HS-5 (cell line): ENCODE measurements at places on chromosomes 2 and 18.

DNA sequence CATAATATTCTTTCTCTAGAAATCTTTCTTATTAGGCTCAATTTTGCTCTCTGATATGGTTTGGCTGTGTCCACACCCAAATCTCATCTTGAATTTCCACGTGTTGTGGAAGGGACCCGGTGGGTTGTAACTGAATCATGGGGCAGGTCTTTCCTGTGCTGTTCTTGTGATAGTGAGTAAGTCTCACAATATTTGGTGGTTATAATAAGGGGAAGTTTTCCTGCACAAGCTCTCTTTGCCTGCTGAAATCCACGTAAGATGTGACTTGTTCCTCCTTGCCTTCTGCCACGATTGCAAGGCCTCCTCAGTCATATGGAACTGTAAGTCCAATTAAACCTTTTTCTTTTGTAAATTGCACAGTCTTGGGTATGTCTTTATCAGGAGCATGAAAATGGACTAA, 73.8 kb downstream of the CAVIN2 start:
- DNase-seq, result no peak

DNA sequence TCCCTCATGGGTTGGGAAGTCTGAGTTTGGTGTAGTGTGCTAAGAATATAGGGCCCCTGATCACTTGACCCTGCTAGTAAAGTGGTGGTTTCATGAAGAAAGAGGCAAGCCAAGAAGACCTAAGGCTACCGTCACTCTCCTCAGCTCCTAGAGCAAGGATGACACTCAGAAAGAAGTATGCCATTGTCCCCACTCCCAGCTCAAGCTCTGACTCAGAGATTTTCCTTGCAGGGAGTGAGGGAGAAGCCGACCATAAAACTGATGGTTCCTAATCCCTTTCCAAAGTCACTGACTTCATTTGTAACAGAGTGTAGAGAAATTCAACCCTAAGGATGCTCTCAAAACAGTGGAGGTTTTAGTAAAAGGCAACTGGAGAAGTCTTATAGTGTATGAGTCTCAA, 80.9 kb downstream of the ICA1L start:
- DNase-seq, result no peak

DNA sequence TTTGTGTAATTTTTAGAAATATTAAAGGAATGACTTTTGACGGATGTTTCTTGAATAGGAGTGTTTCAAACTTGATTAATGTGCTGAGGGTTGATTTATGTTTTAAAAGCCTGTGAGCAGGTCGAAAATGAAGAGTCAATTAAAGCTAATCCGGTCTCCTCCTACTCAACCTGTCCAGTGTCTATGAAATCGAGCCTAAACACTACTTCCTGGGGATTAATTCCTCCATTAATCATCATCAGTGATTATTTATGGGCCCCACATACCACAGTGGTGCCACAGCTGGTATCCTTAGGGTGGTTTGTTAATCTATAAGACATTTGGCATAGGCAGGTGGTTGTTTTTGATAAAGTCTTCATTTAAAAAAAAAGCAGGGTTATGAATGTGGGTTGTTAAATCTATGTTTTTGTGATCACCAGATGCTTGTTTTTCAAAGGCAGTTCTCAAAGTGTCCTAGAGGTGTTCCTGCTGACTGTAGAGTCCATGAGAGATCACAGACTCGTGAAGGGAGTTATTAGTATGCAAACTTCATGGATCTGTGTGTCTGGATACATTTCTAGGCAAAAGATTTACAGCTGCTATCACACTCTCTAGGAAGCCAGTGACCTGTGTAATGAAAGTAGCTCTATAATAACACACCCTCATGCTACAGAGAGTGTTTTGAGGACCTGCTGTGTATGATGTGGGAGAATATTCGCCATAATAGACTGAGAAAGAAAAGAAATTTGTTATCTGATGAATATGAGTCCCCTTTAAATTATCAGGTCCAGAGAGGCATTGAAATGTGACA, 308.6 kb downstream of the AKAIN1 start:
- DNase-seq, result no peak

- DNase-seq, result no peak
These were observed 10.1 kb downstream of the IL37 start for GRCh38 chr2:112920923-112921532.

GRCh38 chr18:75216911-75217689, 6.5 kb downstream of the TSHZ1 start:
- DNase-seq, result no peak

DNA sequence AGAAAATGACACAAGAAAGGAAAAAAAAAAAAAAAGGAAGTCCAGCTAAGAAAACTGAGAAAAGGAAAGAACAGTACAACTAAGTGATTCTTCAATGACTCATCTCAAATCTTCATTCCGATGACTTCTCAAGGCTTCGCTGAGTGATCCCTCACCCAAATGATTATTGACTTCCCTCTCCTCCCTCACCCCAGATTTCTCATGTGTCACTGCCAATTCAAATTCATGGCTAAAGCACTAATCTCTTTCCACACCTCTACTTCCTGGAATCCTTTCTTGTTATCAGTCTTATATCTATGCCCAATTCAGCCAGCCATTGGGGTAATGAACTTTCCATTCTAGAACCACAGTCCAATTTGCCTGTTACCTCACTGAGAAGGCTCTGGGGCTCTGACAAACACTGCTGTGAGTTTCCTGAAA, 7.2 kb upstream of the ABCB11 start:
- peak; percentile 70 for DNase-seq

- DNase-seq, result no peak
These were observed 130.5 kb upstream of the CREB1 start for GRCh38 chr2:207399301-207399700.

DNA sequence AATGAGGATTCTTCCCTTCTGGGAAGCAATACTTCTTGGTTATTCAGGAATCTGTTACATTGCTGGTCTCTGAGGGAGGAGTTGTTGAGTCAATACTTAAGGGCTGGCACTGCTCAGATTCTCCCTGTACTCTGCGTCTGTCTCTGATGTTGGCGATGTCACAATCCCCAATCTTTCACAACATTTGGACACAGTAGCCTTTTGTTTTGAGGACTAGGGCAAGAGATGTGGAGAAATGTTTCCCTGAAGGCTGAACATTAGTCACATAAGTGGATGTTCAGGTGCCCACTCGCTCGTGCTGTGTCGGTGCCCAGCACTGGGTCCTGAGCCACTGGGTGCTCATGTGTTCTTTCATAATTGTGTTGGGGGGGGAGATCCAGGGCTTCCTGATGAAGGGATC, 55.0 kb downstream of the MAPK4 start:
- DNase-seq, result no peak

DNA sequence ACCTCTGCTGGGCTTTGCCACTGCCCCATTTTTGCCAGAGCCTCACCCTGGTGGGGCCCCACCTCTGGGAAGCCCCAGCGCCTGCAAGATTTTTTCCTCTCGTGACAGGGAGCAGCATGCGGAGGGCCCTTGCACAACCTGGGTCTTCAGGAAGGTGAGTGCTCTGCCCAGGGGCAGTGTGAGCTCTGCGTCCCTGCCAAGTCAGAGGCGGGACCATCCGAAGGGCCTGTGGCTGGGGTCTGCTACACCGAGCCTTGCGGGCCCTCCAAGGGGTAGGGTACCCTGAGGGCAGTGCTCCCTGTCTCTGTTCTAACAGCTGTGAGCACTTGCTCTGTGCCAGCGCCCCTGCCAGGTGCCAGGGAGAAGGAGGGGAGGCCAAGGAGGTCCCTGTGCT, 5.8 kb upstream of the ODC1 start:
- DNase-seq, result no peak

- DNase-seq, result no peak
These were observed 10.0 kb downstream of the PROC start for GRCh38 chr2:127428057-127428814.
